ENCODE measurements at places on chromosomes 4 and X.

GRCh38 chr4:76535603-76536372 is 100.8 kb downstream of the SHROOM3 start:
- no peak for DNase-seq

GRCh38 chrX:150772150-150772970 is 79.2 kb downstream of the MTMR1 start:
- DNase-seq = peak; percentile 57

- no peak for DNase-seq
Measured at GRCh38 chr4:20639346-20639745, 60.9 kb upstream of the PACRGL start.

DNA sequence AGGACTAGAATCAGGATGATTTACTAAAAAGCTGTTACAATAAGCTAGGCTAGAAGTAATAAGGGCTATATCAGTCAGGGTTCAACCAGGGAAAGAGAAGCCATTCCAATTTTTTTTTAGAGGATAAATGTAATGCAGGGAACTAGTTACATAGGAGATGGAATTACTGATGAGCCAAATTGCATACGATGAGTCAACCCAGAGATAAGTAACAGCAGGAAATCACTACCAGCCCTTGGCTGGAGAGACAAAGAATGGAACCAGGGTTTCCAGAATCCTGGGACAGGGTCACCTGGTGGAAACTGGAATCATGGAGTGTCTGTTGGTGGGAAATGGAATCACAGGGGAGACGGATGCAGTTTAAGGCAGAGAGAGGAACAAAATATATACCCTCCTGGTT is 13.1 kb upstream of the MAGEA4 start:
- no peak for DNase-seq
